ENCODE measurements at places on chromosomes 7 and 10.

DNA sequence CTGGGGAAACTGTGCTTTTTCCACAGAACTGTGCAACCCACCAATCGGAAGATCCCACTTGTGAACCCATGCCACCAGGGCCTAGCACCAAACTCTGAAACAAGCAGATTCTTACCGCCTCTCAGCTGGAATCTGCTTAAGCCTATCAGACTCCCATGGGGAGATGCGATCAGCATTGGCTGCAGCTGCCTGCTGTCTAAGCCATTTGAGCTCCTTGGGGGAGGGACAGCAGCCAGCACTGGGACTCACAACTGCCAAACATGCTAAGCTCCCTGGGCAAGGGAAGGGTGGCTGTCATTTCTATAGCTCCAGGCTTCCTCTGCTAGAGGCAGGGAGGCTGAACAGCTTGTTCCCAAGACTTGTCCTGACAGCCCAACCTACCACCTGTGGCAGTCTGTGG lies 283.8 kb downstream of the CDK14 start:
- peak; percentile 63 for DNase-seq

- DNase-seq, result no peak
Observed at GRCh38 chr10:70510453-70510852, 31.9 kb downstream of the PALD1 start.

GRCh38 chr7:23931633-23932032 lies 221.6 kb downstream of the STK31 start:
- DNase-seq, result no peak

- no peak for DNase-seq
Observed at GRCh38 chr10:44968500-44969400, 9.1 kb downstream of the RASSF4 start.

GRCh38 chr7:116425647-116426209 lies 73.8 kb upstream of the CAV2 start:
- DNase-seq, result no peak

GRCh38 chr7:80942261-80943041 lies 23.6 kb upstream of the SEMA3C start:
- DNase-seq, result peak; percentile 53

GRCh38 chr7:157281221-157281998 lies 55.4 kb upstream of the DNAJB6 start:
- no peak for DNase-seq

DNA sequence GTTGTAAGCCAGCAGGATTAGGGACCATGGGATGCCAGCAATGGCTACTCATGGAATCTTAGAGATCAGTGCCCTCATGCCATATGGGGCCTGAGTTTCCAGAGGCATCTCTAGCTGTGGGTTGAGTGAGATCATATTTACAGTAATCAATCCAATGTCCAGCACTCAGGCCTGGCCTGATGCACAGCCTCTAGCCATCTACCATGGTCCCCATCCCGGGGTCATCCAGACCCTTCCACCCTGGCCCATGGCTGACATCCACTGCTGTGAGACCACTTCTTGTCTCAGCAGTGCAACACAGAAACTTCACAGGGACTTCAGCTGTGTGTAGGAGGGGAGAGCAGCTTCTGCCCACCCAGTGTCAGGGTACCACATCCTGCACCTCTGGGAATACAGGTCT lies 6.5 kb upstream of the ADCY1 start:
- no peak for DNase-seq

- DNase-seq, result no peak
Observed at GRCh38 chr10:25713894-25714240, 220.2 kb upstream of the MYO3A start.

- no peak for DNase-seq
Observed at GRCh38 chr10:131646551-131647525, 254.0 kb upstream of the PPP2R2D start.
